ENCODE measurements at places on chromosomes 5 and 9. TPM values are rescaled to one million over a fixed set of nuclear protein-coding genes. Genes with fewer than 3 reads are reported as not detected.

The ZNF366 gene
- total RNA-seq, result not detected

DNA sequence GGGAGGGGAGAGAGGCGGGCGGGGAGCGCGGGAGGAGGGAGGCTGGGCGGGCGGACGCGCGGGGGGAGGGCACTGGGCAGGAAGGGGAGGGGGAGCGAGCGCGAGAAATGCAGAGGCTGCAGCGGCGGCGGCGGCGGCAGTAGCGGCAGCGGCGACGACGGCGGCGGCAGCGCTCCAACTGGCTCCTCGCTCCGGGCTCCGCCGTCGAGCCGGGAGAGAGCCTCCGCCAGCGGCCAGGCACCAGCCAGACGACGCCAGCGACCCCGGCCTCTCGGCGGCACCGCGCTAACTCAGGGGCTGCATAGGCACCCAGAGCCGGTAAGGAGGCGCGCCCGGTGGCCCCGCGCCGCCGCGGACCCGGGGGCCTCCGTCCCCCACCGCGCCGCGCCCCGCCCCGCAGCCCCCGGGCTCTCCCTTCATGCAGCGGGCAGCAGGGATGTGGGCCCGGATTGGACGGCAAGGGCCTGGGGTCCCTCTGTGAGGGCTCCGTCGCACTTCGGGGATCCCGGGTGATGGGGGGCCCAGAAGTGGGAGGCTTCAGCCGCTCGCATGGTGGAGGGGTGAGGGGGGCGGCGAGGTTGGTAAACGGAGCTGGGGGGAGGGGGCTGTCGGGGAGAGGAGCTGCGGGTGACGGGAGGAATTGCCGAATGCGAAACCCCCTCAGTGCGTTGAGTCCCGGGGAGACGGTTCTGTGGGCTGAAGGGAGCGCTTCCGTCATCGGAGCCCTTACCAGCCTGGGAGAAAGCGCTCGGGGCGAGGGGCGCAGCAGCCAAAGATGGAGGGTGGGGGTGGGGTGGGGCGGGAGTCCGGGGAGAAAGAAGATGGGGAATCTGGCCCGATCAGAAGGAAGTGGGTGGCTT, at the start of gene BASP1:
TSS of gene BASP1 (plus strand) at position 139 of the 860 bp plus-strand sequence. CDS start 57,586 bp downstream, outside the sequence.
- DNase-seq, result peak; percentile 81

The GABRA1 gene
- total RNA-seq, result 17.3 TPM

- DNase-seq, result no peak
These were observed 734 bp downstream of the KIF27 start for GRCh38 chr9:83920469-83920926.

DNA sequence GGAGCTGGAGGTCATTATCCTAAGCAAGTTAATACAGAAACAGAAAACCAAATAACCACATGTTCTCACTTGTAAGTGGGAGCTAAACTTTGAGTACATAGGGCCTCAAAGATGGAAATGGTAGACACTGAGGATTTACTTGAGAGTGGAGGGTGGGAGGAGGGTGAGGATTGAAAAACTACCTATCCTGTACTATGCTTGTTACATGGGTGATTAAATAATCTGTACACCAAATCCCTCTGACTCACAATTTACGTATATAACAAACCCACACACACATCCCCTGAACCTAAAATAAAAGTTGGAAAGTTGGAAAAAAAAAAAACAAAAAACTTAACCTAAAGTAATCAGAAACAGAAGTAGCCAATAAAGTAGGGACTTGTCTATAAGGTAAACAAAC, 48.8 kb upstream of the LARP1 start:
- DNase-seq, result no peak

DNA sequence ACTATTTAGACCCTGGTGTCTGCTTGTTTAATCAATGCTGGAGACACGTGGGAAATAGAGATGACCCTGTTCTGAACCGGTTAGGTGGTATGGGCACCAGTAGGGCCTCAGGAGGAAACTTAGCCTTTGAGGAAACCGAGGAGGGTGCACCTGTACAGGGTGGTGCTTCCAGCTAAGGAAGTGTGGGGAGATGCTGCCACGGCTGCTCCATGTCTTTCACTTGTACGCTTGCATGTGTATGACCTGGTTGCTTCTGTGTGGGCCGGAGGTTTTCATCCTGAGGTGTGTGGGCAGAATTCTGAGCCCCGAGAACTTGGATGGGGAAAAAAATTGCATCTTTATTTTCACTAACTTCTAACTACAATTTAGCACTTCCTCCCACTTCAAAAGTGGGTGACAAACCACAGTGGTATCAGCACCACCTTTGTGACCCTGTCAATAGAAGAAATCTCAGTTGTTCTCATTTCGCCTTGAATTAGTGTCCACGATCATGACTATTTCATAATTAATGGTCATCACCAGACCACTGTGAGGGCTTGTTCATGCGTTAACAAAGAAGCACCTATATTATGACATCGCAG, 99.8 kb upstream of the SPATA31C2 start:
- DNase-seq, result no peak

The ERCC8 gene
- total RNA-seq, result 17.3 TPM

DNA sequence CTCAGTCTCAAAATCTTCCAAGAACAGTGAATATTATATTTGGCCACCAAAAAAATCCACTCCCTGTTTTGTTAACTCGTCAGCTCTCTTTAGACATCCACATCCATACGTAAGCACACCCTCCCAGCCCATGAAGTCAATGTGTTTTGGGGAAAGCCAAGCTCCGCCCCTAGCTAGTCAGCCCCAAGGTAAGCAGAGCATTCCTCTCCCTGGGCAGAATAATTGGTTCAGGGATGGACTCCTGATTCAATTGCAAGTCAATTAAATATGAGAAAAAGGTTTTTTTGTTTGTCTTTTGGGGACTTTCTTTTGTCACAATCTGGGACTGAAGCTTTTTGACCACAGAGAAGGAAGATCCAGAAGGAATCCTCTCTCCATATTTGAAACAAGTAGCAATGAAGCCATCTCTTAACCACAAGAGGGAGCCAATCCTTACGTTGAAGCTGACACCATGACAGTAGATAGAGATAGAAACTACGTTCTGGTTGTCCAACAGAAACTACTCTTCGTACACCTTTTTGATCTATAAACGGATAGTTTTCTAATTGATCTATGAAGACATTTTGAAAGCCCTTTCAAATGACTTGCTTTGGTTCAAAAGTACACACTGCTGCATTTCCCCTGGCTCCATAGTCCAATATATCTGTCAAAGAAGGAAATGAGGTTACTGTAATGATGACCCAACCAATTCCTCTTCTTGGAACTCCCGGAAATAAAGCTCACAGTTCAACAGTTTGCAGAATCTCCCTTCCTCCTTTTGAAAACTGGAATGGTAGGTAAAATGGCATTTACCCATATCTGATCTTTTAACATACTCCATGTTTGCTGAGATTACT, 166.4 kb downstream of the TLE1 start:
- DNase-seq, result no peak

DNA sequence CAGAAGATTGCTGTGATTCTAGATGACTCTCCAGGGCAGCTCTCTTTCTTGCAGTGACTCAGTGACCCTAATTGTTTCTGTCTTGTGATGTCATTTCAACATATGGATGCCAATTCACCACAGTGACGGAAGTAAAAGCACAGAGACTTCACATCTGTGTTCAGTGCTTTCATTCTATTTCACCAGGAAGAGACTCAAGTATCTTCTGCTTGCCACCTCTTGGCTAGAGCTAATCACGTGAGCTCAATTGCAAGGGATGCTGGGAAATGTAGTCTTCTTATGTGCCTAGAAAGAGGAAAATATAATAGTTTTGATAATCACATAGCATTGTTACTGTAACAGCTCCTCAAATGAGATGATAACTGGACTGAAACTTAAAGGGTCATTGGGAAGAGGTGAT, 453.3 kb upstream of the KLF4 start:
- DNase-seq, result no peak

- no peak for DNase-seq
These were observed 157.1 kb downstream of the ZNF462 start for GRCh38 chr9:107020040-107020530.

The HRH2 gene
- 9.3 TPM for total RNA-seq

DNA sequence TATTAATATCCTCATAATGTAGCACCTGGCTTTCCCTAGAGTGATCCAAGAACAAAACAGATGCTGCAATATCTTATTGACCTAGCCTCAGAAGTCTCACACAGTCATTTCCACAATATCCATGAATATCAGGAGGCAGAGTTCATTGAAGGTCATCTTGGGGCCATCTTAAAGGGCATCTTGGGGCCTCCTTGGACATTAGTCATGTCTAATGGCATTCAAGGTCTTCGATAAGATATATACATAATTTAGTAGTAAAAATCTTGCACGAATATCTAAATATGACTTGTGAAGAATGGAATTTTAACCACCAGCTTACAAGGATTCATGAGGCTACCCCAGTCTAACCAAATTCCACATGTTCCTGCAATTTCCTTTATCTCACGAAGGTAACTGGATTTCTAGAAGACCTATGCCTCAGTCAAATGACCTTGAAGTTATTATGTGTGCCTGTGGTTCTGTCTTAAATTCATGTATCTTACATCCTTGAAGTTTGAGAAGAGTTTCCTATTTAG, 163.6 kb upstream of the SPEF2 start:
- DNase-seq, result no peak

Data from H1 (cell line).